Naive thymus-derived CD8-positive, alpha-beta T cell (primary cell): ENCODE measurements at places on chromosomes 5 and 9. TPM values are rescaled to one million over a fixed set of nuclear protein-coding genes. Genes with fewer than 3 reads are reported as not detected.

The KCTD16 gene
- total RNA-seq = 0.27 TPM

DNA sequence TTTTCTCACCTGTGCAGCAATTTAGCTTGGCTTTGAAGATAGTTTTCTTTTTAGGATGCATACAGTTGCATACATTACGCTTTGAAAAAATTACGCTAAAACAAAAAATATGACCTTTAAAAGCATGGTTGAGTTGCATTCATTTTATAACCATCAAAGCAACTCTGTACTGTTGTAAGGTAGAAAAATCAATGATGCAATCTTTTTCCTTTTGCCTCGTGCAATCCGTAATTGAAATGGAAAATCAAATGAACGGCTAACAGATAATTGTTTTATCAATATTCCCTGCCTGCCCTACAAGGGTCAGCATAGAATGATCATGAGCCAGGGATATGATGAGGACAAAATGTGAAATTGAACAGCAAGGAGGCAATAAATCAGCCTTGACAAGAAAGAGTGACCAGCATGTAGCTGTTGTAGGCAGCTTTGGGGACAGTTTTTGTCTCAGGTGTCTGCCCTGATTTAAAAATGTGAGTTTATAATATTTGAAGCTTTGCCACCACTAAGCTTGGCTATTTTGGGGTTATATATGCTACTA, 98.2 kb downstream of the PBX3 start:
- no peak for DNase-seq

- no peak for DNase-seq
Measured at GRCh38 chr9:137648396-137648795, 29.6 kb downstream of the EHMT1 start.

DNA sequence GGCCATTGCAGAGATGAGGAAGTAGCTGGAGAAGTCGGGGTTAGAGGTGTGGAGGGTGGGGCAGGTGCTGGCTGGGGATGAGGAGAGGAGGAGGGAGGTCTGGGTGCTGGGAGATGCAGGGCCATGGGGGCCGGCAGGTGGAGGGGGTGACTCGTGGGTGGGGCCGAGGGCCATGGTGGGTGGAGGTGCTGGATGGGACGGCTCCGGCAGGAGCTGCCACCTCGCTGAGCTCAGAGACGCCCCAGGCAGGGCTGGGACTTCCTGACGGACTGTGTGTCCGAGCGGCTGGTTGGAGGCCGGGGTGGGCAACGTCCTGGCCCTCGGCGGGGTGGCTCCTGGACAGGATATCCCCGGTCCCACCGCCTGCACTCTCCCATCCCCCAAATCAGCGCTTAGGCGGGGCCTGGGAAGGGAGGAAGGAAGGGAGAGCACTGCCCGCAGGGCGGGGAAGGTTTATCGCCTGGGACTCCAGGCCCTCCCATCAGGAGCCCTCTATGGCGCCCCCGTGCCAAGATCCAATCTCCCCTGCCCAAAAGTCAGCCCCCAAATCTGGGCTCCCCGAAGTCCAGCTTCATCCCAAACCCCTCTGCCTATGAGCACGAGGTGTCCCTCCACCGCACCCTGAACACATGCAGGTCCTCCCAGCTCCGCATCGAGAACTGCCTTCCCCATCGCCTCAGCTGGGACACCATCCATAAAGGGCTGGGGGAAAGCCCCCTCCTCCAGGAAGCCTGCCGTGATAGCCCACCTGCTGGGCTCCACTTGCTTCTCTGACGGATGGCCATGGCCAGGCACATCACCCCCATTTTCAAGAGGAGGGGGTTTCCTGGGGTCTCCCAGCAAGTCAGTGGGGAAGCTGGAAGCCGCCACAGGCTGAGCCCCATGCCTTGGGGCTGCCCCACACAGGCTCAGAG, 58.3 kb upstream of the NOTCH1 start:
- DNase-seq = no peak

- DNase-seq = no peak
Measured at GRCh38 chr9:134291961-134292871, 34.0 kb upstream of the RXRA start.

DNA sequence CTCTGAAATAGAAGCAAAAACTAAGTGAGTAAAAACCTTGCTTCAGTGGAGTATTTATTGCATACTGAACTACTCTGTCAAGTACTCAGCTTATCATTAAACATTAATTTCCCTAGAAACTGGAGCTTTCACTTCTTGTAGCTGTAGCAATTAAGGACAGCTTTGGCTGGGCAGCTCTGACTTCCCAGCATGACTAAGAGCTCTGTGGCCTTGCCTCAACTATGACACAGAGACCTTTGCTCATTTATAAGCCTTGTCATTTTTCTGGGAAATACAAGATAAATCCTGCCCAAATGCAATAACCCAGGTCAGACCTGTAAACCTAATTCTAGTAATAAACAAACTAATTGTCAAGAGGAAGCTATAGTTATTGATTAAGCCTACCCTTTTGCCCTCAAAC, 65.4 kb upstream of the STK32A start:
- DNase-seq = no peak
